NCI-H345 (cell line): ENCODE measurements at places on chromosomes 12 and 14.

- no peak for DNase-seq
These were observed 176.9 kb downstream of the PRKCH start for GRCh38 chr14:61498303-61498702.

DNA sequence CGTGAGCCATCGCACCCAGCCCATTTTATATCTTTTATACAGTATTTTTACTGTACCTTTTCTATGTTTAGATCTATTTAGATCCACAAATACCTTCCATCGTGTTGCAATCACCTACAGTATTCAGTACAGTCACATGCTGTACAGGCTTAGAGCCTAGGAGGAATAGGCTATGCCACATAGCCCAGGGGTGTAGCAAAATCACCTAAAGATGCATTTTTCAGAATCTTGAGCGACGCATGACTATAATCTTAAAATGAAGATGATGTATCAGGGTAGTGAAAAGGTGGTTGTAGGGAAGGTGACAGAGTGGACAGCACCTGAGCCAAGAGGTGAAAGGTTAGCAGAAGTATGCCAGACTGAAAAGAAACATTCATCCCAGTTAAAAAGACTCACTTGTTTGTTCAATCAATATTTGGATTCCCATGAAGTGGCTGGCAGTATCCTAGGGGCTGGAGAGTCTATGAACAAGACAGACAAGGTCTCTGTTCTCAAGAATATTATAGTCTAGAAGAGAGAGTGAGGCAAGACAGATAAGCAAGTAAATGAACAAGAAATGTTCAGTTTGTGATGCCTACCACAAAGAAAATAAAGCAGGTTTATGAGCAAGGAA lies 3.6 kb downstream of the SPRING1 start:
- DNase-seq = no peak

- no peak for DNase-seq
These were observed 56.6 kb downstream of the SH2B3 start for GRCh38 chr12:111462210-111462769.

DNA sequence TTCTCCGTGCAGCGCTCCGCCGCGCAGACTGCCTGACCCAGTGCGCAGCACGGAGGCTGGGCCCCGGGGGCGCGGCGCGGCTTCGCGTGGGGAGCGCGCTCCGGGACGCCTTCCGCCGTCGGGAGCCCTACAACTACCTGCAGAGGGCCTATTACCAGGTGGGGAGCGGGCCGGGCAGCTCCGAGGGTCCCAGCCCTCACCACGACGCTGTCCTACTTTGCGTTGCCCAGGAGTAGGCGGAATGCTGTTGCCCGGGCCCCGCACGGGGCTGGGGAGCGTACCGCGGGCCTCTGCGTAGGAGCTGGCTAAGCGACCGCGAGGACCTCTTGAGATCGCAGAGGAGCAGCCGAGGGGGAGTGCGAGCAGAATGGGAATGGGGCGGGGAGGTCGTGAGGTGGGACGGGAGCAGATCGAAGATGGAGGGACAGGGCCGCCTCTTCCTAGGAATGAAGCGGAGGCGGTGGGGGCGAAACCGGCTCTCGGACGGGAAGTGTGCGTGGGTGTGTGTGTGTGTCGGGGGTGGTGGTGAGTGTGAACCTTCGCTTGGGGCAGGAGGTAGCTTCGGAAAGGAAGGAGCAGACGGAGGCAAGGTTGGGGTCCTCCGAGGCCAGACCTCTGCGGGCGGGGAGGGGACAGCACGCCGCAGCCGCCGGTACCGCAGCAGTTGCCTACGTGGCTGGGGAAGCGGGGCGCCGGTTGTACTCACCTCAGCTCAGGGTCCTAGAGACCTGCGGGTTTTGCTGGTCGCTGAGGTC lies 751 bp downstream of the P3H3 start:
- peak; percentile 54 for DNase-seq

DNA sequence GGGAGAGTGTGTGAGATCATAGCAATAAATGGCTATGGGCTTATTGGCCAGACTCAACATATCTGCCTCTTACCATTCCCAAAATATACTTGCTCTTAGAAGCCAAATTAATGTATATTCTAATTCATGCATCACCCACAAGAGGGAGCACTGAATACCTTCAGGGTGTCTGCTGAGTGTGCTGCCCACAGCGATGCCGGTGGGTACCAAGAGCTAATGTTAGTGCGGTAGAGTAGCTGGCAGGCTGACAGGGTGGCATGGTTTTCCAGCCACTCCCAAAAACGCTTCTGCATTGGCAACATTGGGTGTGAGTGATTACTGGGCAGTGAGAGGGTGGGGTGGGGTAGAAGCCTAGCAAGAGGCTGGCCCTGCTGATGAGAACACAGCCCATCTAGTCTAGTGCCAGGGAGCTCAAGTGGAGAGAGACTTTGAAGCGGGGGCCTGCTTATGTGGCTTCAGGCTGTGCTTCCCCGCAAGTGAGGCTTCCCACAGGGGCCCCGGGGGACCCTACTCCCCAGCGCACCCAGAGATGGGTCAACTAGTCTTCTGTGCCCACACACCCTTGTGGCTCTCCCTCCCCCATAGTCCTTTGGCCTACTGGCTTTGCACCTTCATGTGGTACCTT lies 9.2 kb upstream of the PLEKHD1 start:
- peak; percentile 52 for DNase-seq

GRCh38 chr12:64672925-64673409 lies 62.7 kb downstream of the RASSF3 start:
- DNase-seq = peak; percentile 84

DNA sequence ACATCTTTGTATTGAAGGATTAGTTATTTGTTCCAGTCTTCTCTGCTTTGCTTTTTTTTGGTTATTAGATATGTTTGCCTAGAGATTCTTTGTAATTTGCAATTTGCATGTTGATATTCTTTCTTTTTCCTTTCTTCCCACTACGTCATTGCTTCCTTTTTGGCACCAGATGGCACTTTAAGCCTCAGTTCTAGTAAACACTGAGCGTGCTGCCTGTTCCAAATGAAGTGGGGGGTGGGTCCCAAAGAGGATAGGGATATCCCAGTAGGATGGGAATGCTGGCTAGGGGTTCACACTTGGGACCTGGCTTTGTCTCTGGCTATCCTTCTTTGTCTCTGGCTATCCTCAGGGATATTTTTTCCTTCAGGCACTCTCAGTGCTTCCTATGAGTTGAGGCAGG lies 17.0 kb downstream of the EAPP start:
- DNase-seq = no peak

DNA sequence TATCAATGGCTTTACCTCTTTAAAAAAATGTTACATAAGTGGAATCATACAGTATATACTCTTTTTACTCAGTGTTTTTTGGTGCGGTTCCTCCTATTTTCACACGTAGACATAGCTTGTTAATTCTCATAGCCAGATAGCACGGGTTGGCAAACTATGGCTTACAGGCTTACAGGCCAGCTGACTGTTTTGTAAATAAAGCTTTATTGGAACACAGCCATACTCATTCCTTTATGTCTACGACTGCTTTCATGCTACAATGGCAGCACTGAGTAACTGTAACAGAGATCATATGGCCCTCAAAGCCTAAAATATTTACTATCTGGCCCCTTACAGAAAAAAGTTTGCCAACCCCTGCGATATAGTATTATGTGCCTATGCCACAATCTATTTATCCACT lies 5.8 kb upstream of the DAAM1 start:
- DNase-seq = peak; percentile 74

GRCh38 chr12:9813821-9814798 lies 13.2 kb upstream of the KLRF1 start:
- DNase-seq = peak; percentile 21

- no peak for DNase-seq
These were observed 66.7 kb upstream of the AP4S1 start for GRCh38 chr14:30958555-30959407.

DNA sequence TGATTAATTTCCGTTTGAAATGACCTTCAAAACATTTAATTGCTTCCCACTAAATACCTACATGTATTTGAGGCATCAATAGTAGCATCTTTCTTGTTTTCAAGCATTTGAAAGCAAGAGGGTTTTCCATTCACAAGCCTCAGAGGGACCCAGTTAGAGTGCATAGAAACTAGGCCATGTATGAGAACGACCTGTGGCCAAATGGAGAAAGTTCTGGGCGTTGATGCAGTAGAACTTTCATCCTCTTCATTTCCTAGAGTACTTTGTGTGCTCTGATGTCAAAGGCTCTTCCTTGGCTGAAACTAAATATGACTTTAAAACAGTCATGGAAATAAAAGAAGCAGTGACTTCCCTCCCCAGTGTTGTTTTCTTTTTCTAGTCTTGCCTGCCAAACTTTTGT lies 944 bp upstream of the DHRS7 start:
- no peak for DNase-seq

GRCh38 chr12:118553856-118554504 lies 177.6 kb downstream of the SUDS3 start:
- no peak for DNase-seq

DNA sequence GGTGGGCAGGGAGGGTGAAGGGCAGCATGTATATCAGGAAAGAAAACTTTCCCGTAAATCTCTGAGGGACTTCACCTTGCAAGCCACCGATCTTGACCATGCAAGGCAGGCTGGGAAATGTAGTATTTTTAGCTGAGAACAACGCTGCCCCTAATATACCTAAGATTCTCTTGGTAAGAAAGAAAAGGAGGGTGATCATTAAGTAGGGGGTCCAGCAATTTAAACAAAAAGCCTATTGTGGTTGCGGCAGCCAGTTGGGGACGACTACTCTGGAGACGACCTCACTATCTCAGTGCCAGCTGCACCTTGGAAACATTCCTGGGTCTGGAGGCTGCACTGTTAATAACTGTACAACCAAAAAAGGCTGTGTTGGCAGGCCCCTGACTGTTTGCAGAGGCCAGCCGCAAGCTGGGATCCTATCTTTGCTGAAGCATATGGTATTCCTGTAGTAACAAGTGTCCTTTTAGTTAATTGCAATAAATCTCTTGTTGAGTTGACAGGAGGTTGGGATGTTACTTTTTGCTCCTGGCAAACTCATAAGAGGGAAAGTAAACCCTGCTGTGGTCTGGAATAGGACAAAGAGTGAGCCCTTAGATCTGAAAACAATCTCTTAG lies 6.4 kb downstream of the APOLD1 start:
- peak; percentile 42 for DNase-seq

GRCh38 chr14:50871228-50871627 lies 625 bp upstream of the ABHD12B start:
- DNase-seq = no peak

DNA sequence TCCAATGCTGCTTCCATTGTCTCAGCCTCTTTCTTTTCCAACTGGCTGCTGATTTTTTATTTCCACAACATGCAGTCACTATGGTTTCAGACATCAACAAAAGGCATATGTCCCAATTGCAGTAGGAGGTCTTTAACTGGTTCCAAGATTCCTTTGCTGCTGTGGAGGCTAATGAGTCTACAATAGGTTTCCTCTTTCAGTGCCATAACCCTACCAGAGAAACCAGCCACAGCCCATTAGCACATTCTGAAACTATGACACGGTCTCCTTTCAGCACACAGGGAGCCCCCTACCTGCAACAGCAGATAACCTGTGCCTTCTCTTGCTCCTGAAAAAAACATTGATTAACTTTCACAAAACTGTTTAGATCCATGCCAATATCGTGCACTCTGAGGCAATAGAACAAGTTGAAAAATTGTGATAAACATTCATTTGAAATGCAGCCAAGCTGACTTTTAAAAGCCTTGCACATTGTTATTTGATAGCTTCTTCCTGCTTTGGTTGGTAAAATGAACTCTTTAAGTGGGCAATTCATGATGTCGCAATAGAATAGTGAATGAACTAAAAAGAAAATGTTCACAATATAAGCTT lies 32.4 kb downstream of the PLEKHG7 start:
- peak; percentile 71 for DNase-seq

DNA sequence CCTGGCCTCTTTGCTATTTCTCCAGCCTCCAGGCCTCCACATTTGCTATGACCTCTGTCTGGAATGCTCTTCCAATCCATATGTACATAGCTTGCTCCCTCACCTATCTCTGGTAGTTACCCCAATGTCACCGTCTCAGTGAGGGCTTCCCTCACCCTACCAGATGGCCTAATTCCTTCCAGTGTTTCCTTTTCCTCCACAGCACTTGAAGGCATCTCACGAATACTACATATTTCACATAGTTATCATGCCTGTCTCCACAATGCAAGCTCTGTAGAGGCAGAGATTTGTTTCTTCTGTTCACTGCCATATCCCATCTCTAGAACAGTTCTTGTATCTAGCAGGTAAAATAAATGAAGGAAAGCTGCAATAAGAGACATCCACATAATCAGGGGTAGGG lies 21.3 kb upstream of the HSP90B1 start:
- DNase-seq = no peak

- DNase-seq = no peak
These were observed 354.6 kb downstream of the NRXN3 start for GRCh38 chr14:78524766-78525165.

DNA sequence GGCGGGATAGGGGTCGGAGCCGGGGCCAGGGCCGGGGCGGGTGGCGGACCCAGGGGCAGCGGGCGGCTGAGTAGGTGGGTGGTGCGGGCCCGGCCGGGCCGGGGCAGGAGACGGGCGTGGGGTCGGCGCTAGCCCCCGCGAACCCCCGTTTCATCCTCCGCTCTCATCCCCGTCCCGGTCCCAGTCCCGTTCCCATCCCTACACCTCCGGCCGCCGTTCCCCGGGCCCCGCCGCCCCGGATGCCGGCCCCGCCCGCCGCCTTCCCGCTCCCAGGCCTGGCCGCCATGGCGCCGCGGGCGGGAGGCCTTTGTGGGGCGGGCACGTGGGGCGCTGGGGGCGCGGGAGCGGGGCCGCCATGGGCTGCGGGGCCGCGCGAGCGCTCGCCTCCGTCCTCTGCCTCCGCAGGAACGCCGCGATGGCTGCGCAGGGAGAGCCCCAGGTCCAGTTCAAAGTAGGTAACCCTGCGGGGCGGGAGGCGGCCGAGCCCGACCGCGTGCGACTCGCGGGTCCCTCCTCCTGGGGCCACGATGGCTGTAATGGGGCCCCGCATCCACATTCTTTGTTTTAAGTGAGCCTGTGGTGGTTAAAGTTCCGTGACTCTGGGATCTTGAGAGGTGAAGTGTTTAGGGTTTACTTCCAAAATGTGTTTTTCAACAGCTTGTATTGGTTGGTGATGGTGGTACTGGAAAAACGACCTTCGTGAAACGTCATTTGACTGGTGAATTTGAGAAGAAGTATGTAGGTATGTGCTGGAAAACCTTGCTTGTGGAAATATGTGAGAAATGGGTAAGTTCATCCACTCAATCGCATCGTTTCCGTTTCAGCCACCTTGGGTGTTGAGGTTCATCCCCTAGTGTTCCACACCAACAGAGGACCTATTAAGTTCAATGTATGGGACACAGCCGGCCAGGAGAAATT lies 572 bp downstream of the RAN start:
- peak; percentile 31 for DNase-seq

GRCh38 chr14:53849549-53849948 lies 107.1 kb downstream of the BMP4 start:
- no peak for DNase-seq

- no peak for DNase-seq
These were observed 16.2 kb downstream of the ZDHHC22 start for GRCh38 chr14:77125281-77125801.

DNA sequence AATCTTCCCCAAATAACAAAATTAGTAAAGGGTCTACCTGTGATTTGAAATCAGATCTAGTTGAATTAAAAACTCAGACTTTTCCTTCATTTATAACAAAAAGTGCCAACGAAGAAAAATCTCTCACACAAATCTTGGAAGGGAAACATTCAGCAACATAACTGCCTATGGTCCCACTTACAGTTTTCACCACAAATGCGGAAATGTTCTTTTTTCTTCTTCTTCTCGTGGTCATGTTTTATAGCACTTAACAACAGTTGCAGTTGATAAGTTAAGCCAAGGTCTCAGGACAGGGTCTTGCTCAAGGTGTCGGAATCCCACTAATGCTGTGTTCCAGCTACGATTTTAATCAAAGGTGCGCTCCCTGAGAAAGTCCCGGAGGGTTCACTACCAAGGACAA lies 10.1 kb downstream of the RNASE6 start:
- DNase-seq = no peak

GRCh38 chr12:15453613-15454012 lies 131.3 kb downstream of the PTPRO start:
- no peak for DNase-seq
